HuH-7.5 (cell line): ENCODE measurements at places on chromosomes 1 and 21.
A peak's percentile ranks its signal among the peaks of the same experiment; 100 is the strongest.

- DNase-seq, result no peak
Measured at GRCh38 chr1:185996211-185996610, 262.0 kb downstream of the HMCN1 start.

DNA sequence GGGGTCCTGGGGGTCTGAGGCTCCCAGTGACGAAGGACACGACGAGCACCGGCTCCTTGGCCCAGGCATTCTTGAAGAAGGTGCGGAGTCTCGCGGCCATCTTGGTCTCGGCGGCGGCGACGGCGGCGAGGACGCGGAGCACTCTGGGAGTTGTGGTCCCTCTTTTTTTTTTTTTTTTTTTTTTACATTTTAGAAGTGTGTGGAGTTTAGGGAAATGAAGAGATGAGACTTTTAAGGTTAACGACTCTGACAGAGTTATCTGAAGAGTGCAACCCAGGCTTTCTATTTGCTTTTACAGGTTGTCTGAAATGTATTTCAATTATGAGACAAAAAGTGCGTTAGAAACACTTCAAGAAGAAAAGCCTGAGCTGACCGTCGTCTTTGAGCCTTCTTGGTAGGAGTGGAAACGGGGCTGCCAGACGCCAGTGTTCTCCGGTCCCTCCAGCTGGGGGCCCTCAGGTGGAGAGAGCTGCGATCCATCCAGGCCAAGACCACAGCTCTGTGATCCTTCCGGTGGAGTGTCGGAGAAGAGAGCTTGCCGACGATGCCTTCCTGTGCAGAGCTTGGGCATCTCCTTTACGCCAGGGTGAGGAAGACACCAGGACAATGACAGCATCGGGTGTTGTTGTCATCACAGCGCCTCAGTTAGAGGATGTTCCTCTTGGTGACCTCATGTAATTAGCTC is 9.7 kb downstream of the OR2B11 start:
- DNase-seq, result no peak

GRCh38 chr1:15943992-15944307 is 32.0 kb downstream of the ZBTB17 start:
- DNase-seq, result no peak

DNA sequence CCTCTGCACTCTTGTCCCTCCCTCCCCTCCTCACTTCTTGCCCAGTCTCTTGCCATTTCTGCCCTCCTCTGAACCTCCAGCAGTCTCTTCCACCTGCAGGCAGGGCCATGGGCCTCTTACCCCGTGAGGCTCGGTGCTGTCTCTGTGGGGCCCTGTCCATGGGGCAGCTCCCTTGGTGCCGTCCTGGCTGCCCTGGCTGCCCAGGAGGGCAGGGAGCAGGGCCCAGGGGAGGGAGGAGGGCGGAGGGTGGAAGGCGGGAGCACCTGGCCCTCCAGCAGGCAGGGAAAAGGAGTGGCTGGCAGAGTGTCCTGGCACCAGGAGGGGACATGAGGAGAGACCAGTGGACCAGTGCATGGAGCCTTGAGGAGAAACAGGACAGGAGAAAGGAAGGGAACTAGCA is at the start of gene RORC:
RORC (minus strand) TSS at position 198 of the 400 bp plus-strand sequence; CDS start at position 160, 38 bp downstream.
- no peak for DNase-seq

- no peak for DNase-seq
Measured at GRCh38 chr1:97338347-97338746, 582.5 kb downstream of the DPYD start.

DNA sequence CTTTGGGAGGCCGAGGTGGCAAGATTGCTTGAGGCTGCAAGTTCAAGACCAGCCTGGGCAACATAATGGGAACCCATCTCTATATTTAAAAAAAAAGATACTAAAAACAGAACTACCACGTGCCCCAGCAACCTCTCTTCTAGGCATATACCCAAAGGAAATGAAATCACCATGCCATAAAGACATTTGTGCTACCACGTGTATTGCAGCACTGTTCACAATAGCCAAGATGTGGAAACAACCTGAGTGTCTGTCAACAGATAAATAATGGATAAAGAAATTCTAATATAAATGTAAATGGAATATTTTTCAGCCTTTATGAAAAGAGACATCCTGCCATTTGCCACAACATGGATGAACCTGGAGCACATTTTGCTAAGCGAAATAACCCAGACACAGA is 128.6 kb downstream of the PCNX2 start:
- no peak for DNase-seq

DNA sequence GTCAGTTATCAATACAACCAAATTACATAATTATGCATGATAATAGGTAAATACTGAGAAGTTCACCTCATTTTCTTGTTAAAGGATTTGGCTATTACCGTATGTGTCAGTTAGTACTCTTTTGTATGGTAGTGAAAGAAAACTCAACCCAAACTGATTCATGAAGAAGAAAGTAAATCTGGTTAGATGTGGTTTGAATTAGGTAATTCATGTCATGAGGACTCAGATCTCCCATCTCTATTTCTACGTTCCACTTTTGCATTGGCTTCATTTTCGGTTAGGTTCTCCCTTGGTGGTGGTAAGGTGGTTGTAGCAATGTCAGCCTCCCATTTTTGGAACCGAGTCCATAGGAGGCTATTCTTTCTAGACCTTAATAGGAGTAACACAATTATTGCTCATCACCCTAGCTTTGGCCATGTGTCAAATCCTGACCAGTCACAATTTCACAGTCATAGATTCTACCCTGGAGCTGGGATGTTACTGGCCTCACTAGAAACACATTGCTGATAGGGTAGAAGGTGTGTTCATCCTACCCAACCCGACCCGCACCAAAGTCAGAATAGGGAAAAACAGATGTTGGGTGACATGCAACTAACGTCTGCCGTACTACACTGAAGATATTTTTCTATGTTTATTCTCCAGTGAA is 97.6 kb downstream of the OSBPL9 start:
- DNase-seq, result no peak

- no peak for DNase-seq
Measured at GRCh38 chr1:152959801-152960451, 10.5 kb upstream of the SPRR4 start.

GRCh38 chr1:39761557-39762260 is 9.4 kb downstream of the OXCT2 start:
- DNase-seq, result no peak

GRCh38 chr1:31934706-31935629 is 3.2 kb downstream of the PTP4A2 start:
- no peak for DNase-seq

- DNase-seq, result peak; percentile 51
Measured at GRCh38 chr1:55214934-55215193, 300 bp downstream of the USP24 start.

DNA sequence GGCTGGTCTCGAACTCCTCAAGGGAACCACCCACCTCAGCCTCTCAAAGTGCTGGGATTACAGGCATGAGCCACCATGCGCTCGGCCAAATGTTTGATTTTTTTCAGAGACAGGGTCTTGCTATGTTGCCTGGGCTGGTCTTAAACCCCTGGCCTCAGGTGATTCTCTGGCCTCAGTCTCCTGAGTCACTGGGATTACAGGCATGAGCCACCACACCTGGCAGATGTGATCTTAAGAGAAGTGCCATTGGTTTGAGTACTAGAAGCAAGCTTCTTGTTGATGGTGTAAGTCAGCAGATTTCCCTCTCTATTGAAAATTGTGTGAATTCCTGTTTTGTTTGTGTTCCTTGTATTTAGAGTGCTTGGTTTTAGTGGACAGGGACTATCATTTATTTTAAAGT is 5.2 kb downstream of the CAP1 start:
- no peak for DNase-seq

- no peak for DNase-seq
Measured at GRCh38 chr1:212977781-212978645, 27.7 kb downstream of the VASH2 start.

DNA sequence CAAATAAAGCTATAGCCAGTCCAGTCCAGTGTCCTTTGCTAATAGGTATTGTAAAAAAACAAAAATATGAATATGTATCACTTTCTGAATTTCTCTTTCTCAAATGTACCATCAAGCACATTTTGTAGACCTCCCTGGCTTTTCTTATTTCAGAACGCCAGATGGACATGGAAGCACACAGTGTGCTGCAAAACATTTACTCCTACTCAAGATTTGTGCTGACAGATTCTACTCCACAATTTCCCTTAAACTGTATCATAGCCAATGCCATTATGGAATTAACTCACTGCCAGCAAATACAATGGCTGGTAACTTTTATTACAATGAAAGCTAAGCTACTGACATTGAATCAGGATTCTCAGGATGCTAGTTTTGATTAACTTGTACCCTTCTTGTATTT is 30.8 kb upstream of the PLPPR4 start:
- DNase-seq, result no peak

DNA sequence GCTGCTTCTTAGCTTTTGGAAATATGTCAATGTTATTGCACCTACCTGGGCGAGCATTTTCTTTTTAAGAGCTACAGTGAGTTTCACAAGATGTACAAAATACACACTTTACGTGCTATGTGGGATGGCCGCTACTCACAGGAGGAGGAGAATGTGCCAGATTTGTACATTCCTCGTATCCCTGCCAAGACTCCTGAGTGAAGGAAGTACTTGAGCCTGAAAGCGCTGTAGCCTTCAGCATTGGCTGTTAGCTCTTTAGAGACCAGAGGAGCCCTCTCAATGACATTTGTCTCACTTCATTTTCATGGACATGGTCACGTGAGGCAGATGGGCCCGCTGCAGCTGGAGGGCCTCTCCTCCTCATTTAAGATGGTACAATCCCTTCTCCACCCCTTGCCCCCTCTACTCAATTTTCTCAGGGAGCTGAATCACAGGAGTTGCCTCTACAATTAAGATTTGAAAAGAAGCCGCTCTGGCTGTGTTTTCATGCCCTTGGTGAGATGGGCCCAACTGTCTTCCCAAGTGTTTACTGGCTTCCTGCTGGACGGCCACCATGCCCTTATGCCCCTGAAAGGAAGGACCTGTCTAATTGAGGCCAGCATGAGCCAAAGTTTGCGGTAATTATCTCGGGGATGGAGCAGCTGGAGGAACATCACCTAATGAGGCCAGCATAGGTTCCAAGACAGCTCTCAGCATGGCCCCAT is 442.6 kb downstream of the PRDM2 start:
- no peak for DNase-seq

GRCh38 chr1:216935901-216936300 is 212.7 kb upstream of the ESRRG start:
- no peak for DNase-seq

DNA sequence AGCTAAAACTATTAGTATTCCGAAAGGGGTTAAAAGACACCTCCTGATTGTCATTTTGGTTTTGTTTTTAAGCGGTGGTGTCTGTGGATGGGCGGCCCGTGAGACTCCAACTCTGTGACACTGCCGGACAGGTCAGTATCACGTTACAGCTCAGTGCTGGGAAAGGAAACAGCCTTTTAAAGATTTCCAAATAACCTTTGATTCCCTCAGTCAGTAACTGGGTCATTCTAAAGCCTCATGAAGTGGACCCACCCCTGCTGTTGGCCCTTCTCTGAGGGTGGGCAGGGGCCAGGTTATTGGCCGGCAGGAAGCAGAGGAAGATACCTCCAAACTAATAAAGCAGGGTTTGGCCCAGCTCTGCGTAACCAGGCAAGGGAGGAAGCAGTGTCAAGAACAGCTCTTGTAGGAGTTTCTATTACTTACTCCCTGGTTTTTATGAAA is 2.3 kb downstream of the RHOU start:
- no peak for DNase-seq

DNA sequence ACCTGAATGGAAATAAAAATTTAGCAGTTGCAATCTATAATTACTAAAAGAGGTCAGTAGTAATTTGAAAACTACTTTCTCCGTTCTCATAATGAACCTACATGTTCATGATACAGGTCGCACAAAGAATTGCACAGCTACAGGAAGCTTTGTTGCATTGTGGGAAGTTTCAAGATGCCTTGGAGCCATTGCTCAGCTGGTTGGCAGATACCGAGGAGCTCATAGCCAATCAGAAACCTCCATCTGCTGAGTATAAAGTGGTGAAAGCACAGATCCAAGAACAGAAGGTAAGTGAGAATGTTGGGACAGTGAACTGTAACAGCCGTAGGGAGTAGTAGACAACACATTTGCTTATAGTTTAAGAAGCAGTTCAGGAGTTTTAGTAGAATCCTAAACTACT is 68.8 kb upstream of the BMP8A start:
- DNase-seq, result no peak

DNA sequence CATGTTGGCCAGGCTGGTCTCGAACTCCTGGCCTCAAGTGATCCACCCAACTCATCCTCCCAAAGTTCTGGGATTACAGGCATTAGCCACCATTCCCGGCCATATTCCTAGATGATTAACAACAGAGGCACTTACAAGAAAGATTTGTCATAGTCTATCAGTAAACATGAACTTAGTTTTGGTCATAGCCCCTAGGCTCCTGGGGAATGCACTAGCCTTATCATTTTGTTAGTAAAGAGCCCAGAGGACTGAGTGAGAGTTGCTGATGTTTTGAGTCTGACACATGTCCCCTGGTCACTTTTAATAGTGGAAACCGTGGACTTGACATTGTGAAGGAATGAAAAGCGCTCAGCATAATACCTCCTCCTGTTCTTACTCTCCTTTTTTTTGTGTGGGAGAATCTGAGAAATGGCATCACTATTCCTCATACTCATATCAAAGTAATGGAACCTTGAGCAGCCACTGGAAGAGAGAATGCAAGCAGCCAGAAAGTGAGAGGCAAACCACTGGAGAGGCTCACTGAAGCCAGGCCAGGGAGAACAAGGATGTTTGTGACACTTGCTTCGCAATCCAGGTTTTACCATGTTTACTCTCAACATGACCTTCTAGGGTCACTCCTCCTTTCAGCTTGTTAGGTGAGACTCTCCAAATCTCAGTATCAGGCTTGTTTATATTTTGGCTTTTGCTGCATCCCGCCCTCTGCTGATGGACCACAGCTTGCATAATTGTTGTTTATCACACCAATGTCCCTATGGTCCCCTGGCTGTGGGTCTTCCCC is 14.8 kb downstream of the ATP1B1 start:
- DNase-seq, result no peak

GRCh38 chr1:204084247-204084772 is 11.4 kb downstream of the SOX13 start:
- no peak for DNase-seq

DNA sequence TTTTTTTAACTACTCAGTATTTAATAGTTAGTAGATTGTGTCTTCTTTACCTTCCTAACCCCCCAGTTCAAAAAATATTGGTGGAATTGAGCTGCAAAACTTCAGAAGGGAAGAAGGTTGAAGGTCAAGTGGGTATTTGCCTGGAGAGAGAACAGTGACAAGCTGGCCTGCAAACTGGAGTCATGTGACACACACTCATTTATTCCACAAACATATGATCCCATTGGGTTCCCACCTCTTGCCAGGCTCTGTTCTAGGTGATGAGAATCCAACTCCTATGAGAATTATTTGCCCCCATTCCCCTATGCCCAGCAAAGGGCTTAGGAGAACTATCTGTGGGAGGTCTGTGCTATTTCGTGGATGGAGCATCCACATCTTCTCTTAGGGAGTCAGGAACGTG is 3.5 kb upstream of the PEF1 start:
- no peak for DNase-seq

DNA sequence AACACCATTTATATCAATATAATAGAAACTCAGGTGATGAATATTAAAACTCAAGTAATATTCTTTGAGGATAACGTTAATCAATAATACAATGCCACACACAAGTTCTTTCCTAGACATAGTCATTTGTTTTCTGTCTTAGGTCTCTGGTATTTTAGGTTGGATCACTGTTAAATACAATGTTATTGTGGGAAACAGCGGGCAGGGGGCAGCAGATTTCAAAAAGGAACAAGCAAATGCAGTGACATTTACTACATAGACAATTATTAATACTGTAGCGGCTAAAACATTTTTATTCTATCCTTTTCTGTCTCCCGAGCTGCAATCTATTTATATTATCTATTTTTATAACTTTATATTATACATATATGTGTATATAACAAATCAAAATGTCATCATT is 186.4 kb upstream of the ZNHIT6 start:
- peak; percentile 11 for DNase-seq

- no peak for DNase-seq
Measured at GRCh38 chr1:119371815-119372214, 3.2 kb downstream of the HAO2 start.
